Smooth muscle cell of trachea (primary cell): ENCODE measurements at places on chromosomes 6 and 20. TPM values are rescaled to one million over a fixed set of nuclear protein-coding genes. Genes with fewer than 3 reads are reported as not detected.

The AGER gene
- 0.44 and 0.50 TPM in 2 replicates for total RNA-seq

The LTA gene
- not detected in 2 replicates for total RNA-seq

The SEMG1 gene
- not detected in 2 replicates for total RNA-seq

The PFDN6 gene
- total RNA-seq, result 26.6 and 51.3 TPM in 2 replicates

The TBC1D22B gene
- 5.8 and 8.8 TPM in 2 replicates for total RNA-seq

The NINL gene
- 12.9 and 16.3 TPM in 2 replicates for total RNA-seq

The ZNF391 gene
- 1.8 and 2.3 TPM in 2 replicates for total RNA-seq

The TINAG gene
- total RNA-seq, result 0.58 TPM in 1 of 2 replicates, not detected in the other

The KCNK16 gene
- not detected in 2 replicates for total RNA-seq

The SPDEF gene
- total RNA-seq, result 0.15 TPM in 1 of 2 replicates, not detected in the other

The PAK5 gene
- total RNA-seq, result under 0.01 TPM in 1 of 2 replicates, not detected in the other

The FAM217A gene
- total RNA-seq, result not detected in 2 replicates

The GRM4 gene
- under 0.01 TPM in 1 of 2 replicates, not detected in the other for total RNA-seq

The BMP6 gene
- total RNA-seq, result 0.87 and 1.3 TPM in 2 replicates

The PRSS35 gene
- total RNA-seq, result 4.3 and 9.2 TPM in 2 replicates

The B3GAT2 gene
- total RNA-seq, result under 0.01 TPM in 1 of 2 replicates, not detected in the other

The BMP7 gene
- total RNA-seq, result not detected in 2 replicates

The FOXQ1 gene
- 6.5 and 6.9 TPM in 2 replicates for total RNA-seq

The AK9 gene
- total RNA-seq, result 4.8 and 5.0 TPM in 2 replicates

The SPACA1 gene
- not detected in 2 replicates for total RNA-seq

The HLA-DQA1 gene
- total RNA-seq, result not detected in 2 replicates

The DNAJC5 gene
- 54.8 and 77.4 TPM in 2 replicates for total RNA-seq

The DACT2 gene
- total RNA-seq, result not detected in 2 replicates

The GLO1 gene
- 96.9 and 174 TPM in 2 replicates for total RNA-seq

The GRM1 gene
- under 0.01 TPM in 2 replicates for total RNA-seq

The TMEM74B gene
- 0.15 TPM in 1 of 2 replicates, not detected in the other for total RNA-seq

The FABP7 gene
- 0.15 TPM in 1 of 2 replicates, not detected in the other for total RNA-seq

The PHACTR1 gene
- total RNA-seq, result 1.5 and 2.3 TPM in 2 replicates

The HINT3 gene
- total RNA-seq, result 20.3 and 25.5 TPM in 2 replicates

The ARHGAP40 gene
- total RNA-seq, result not detected in 2 replicates

The TNF gene
- not detected in 2 replicates for total RNA-seq

The GSTA1 gene
- not detected in 2 replicates for total RNA-seq

The BTN1A1 gene
- total RNA-seq, result not detected in 2 replicates

The RCAN2 gene
- 2.2 and 6.3 TPM in 2 replicates for total RNA-seq

The MPC1 gene
- 24.8 and 31.0 TPM in 2 replicates for total RNA-seq

The SIRPA gene
- 25.7 and 26.5 TPM in 2 replicates for total RNA-seq

The PDE10A gene
- 1.5 and 2.5 TPM in 2 replicates for total RNA-seq

The C20orf141 gene
- 0.50 TPM in 1 of 2 replicates, not detected in the other for total RNA-seq

The GPR6 gene
- total RNA-seq, result not detected in 2 replicates

The CFAP206 gene
- total RNA-seq, result 0.44 and 0.50 TPM in 2 replicates

The DEF6 gene
- total RNA-seq, result 0.50 and 0.87 TPM in 2 replicates

The TAGAP gene
- total RNA-seq, result not detected in 2 replicates

The LINC00237 gene
- not detected in 2 replicates for total RNA-seq
